ENCODE measurements at places on chromosomes 1 and 21. TPM values are rescaled to one million over a fixed set of nuclear protein-coding genes. Genes with fewer than 3 reads are reported as not detected.

ELF3 gene
- total RNA-seq = 907 TPM

CLDN14 gene
- not detected for total RNA-seq

LCE1A gene
- not detected for total RNA-seq

OR6N1 gene
- total RNA-seq = not detected

CDC20 gene
- 128 TPM for total RNA-seq

SOX13 gene
- 27.9 TPM for total RNA-seq

MPZ gene
- total RNA-seq = 0.37 TPM

TMEM240 gene
- 5.0 TPM for total RNA-seq

TLR5 gene
- 17.3 TPM for total RNA-seq

B3GALT2 gene
- not detected for total RNA-seq

CFAP45 gene
- total RNA-seq = 1.6 TPM

PTBP2 gene
- 20.7 TPM for total RNA-seq

KCNJ10 gene
- not detected for total RNA-seq

TRIM63 gene
- total RNA-seq = not detected

PWP2 gene
- 16.3 TPM for total RNA-seq

HSD11B1 gene
- not detected for total RNA-seq

GPBP1L1 gene
- 127 TPM for total RNA-seq

CD52 gene
- not detected for total RNA-seq

NLRP3 gene
- total RNA-seq = 0.32 TPM

SMIM1 gene
- total RNA-seq = 4.2 TPM

AMY1C gene
- total RNA-seq = not detected

MCOLN2 gene
- 12.6 TPM for total RNA-seq

RNF223 gene
- total RNA-seq = 5.0 TPM

CFHR1 gene
- total RNA-seq = not detected

CA14 gene
- total RNA-seq = 1.0 TPM

TRNP1 gene
- 277 TPM for total RNA-seq

TINAGL1 gene
- 388 TPM for total RNA-seq

BARHL2 gene
- total RNA-seq = not detected

CFHR3 gene
- not detected for total RNA-seq

KLHDC9 gene
- 5.3 TPM for total RNA-seq

TRIM45 gene
- total RNA-seq = 4.3 TPM

RSPH1 gene
- 3.3 TPM for total RNA-seq

LRRC42 gene
- total RNA-seq = 24.9 TPM

RGS1 gene
- total RNA-seq = not detected

BGLAP gene
- 2.0 TPM for total RNA-seq

PPIAL4G gene
- total RNA-seq = not detected

NBPF4 gene
- total RNA-seq = not detected

TSTD1 gene
- total RNA-seq = 74.1 TPM

LAMTOR2 gene
- total RNA-seq = 69.9 TPM

FAM131C gene
- total RNA-seq = 0.93 TPM

TBX19 gene
- total RNA-seq = 3.3 TPM

SLC30A10 gene
- 0.32 TPM for total RNA-seq

PLA2G2D gene
- not detected for total RNA-seq

FAM163A gene
- not detected for total RNA-seq

DYRK3 gene
- total RNA-seq = 7.6 TPM

LAMC2 gene
- 498 TPM for total RNA-seq

RXRG gene
- total RNA-seq = not detected

TSHB gene
- total RNA-seq = not detected

FMO2 gene
- total RNA-seq = not detected

MASP2 gene
- total RNA-seq = not detected

FBXO28 gene
- total RNA-seq = 100 TPM

GBP3 gene
- total RNA-seq = 95.4 TPM

GBP6 gene
- 0.12 TPM for total RNA-seq

FAM177B gene
- total RNA-seq = not detected

All from Calu3 (cell line).